ENCODE measurements at places on chromosomes 12 and 14.

DNA sequence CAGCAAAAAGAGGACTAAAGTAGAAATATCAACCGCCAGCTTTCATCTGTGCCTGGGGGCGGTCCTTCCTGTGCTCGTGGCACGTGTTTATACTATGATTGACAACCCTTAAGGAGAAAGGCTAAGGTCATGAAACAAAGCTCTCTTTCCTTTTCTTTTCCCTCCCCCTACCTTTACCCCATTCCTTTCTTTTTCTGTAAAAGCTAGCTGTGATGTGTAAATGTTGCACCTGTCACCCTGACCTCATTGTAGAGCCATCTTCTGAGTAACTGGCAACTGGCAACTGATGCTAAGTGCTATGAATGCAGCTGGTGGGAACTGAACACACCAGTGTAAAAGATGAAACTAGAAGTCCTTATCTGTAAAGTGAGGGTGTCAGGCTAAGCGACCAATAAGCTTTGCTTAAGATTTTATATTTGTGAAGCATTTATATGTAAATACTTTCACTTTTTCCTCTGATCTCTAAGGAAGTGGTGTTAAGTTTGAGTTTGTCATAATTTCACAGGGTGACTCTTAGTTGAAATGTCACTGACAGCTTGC, 102.8 kb upstream of the BCAT1 start:
- peak; percentile 84 for DNase-seq

- no peak for DNase-seq
Observed at GRCh38 chr12:103036581-103037214, 79.2 kb downstream of the ASCL1 start.

DNA sequence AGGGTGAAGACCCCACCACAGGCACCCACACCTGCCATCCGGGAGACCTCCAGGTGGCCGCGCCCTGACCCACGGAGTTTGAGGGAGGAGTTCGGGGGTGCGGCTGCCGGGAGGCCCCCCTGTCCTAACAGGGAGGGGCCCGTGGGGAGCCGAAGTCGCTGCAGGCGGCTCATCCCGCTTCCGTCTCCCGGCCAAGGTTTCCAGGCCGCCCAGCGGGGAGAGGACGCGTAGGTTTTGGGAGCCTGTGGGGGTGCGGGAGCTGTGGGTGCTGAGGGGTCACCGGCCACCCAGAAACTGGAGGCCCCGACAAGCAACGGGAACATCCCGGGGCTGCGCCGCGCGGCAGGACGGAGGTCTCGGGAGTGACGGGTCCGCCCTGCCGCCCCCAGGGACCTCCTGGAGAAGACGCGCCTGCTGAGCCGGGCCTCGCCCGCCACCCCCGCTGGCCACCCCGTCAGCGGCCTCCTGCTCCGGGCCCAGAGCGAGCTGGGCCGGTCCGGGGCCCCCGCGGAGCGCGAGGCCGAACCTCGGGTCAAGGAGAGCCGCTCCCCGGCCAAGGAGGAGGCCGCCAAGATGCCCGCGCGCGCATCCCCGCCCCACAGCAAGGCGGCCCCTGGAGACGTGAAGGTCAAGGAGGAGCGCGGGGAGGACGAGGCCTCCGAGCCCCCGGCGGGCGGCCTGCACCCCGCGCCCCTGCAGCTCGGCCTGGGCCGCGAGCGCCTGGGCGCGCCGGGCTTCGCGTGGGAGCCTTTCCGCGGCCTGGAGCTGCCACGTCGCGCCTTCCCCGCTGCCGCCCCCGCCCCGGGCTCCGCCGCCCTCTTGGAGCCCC, 27.6 kb downstream of the LRCOL1 start:
- DNase-seq: no peak

DNA sequence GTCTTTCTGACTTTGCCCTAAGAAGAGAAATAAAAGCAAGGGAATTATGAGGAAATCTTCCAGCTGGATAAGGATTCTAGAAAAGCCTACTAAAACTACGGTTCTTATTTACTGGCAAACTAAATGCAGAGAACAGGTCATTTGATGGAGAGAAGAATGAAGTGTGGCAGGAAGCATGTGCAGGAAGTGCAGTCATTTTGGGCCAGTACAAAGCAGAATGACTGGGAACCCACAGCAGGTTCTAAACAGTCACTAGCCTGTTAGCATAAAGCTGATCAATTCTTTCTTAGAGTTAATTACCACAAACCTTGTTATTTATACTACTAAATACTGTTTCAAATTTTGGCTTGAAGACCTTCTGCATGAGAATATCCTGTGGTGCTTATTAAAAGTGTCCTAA, 36.7 kb downstream of the CFAP54 start:
- no peak for DNase-seq
